ENCODE measurements at places on chromosomes 11 and 22.
A peak's percentile ranks its signal among the peaks of the same experiment; 100 is the strongest.

DNA sequence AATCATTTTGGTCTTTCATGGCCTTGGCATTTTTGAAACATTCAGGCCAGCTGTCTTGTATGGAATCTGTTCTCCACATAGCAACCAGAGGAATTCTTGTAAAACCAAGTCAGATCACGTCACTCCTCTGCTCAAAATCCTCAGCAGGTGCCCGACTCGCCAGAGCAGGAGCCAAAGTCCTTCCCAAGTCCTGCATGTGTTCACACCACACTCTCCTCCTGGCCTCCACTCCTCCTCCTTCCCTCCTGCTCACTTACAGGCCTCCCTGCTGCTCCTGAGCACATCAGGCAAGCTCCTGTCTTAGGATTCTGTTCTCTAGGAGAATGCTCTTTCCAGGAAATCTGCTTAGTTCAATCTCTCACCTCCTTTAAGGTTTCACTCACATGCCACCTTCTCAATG, 6.9 kb upstream of the PSMC3 start:
- no peaks in the 10 kb centered on the region for H3K4me1 ChIP-seq
- no peaks in the 10 kb centered on the region for H3K36me3 ChIP-seq
- no peak overlapping the region for H3K27ac ChIP-seq
- no peaks in the 10 kb centered on the region for H3K27me3 ChIP-seq
- no peak for DNase-seq
- H3K4me3 ChIP-seq: no peak overlapping the region

DNA sequence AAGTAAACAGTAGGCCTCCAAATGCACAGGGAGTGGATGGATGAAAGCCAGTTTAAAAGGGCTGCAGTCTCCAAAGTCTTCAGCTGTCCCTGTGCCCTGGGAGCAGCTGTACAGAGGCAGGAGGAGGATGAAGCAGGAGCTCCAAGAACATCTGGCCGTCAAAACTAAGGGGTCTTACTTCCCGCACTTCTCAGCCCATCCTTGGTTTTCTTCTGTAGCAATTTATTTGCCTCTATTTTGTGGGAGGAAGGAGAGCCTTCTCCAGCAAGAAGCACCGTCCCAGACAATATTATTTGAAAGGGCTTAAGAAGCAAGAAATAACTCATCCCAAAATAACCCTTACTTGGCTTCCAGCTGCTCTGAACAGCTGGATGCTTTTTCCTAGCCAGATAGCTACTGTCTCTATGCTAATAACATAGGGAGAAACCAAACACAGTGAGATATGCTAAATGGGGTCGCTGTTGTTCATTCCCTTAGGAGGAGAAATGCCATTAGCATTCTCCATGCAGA, 133.2 kb downstream of the SPATA19 start:
- H3K4me1 ChIP-seq: peaks cover 30% of the 10 kb centered on the region
- DNase-seq: peak; percentile 40
- H3K27me3 ChIP-seq: peaks cover 5% of the 10 kb centered on the region
- H3K27ac ChIP-seq: no peak overlapping the region
- no peaks in the 10 kb centered on the region for H3K36me3 ChIP-seq
- 0 out of 2 replicates have a peak overlapping the region, but pooled peaks have one; percentile 2 for H3K4me3 ChIP-seq

DNA sequence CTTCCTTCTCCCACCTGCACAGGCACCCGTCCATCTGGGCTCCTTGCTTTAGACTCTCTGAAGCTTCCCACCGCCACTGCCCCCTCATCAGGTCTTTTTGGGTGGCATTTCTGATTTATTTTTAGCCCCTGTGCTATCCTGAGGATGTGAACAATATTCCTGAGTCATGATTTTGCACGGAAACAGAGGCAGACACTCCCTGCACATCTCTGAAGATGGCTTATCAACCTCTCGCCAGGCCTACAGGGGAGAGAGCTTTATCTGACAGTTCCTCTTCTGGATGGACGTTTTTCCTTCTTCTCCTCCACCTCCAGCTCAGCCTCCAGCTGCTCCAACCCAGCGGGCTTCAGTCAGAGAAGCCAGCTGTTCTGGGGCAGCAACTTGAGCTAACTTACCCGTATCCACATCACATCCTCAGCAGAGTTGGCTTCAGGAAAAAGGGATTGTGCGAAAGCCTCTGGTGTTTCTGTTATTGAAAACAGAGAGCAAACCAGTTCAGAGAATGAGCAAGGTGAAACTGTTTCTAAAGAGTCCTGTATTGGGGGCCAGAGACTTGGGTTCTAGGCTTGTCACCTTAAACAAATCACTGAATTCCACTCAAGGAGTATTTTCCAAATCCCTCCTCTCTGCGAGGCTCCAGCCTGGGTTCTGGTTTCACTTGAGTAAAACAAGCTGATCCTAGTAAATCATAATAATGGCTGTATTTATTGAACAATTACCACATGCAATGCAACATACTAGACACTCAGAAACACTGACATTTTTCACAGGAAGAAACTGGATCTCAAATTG, 33.1 kb upstream of the ETS1 start:
- H3K36me3 ChIP-seq: no peaks in the 10 kb centered on the region
- no peak overlapping the region for H3K4me3 ChIP-seq
- H3K27me3 ChIP-seq: no peaks in the 10 kb centered on the region
- no peak overlapping the region for H3K27ac ChIP-seq
- no peak for DNase-seq
- peaks cover 31% of the 10 kb centered on the region for H3K4me1 ChIP-seq

- no peaks in the 10 kb centered on the region for H3K36me3 ChIP-seq
- no peaks in the 10 kb centered on the region for H3K27me3 ChIP-seq
- H3K27ac ChIP-seq: no peak overlapping the region
- no peak overlapping the region for H3K4me3 ChIP-seq
Observed at GRCh38 chr22:19869497-19870152, 15.0 kb upstream of the GNB1L start.

DNA sequence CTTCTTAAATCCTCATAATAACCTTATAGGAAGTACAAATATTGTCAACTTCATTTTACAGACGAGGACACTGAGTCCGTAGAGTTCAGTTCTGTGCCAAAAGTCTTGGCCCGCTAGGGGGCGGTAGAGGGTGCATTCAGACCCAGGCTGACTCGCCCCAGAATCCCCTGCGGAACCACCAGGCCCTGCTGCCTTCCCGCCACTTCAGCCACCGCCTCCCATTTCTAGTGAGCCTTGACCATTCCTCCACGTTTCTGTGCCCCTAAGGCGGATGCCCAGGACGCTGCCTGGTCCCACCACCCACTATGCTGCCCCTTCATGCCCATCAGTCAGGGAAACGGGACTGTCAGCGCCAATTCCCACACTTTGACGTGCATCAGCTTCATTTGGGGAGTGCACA, 19.1 kb downstream of the SYT13 start:
- H3K4me1 ChIP-seq: no peaks in the 10 kb centered on the region
- H3K27me3 ChIP-seq: no peaks in the 10 kb centered on the region
- no peaks in the 10 kb centered on the region for H3K36me3 ChIP-seq
- DNase-seq: peak; percentile 87
- H3K27ac ChIP-seq: no peak overlapping the region

GRCh38 chr11:61969838-61970662, 2.6 kb upstream of the FTH1 start:
- H3K4me3 ChIP-seq: no peak overlapping the region
- no peak overlapping the region for H3K27ac ChIP-seq
- peaks cover 14% of the 10 kb centered on the region for H3K36me3 ChIP-seq
- no peak for DNase-seq

GRCh38 chr11:80838153-80838552, 1397.3 kb upstream of the TENM4 start:
- no peaks in the 10 kb centered on the region for H3K4me1 ChIP-seq
- no peak overlapping the region for H3K4me3 ChIP-seq
- H3K36me3 ChIP-seq: no peaks in the 10 kb centered on the region
- H3K27me3 ChIP-seq: no peaks in the 10 kb centered on the region
- DNase-seq: no peak

DNA sequence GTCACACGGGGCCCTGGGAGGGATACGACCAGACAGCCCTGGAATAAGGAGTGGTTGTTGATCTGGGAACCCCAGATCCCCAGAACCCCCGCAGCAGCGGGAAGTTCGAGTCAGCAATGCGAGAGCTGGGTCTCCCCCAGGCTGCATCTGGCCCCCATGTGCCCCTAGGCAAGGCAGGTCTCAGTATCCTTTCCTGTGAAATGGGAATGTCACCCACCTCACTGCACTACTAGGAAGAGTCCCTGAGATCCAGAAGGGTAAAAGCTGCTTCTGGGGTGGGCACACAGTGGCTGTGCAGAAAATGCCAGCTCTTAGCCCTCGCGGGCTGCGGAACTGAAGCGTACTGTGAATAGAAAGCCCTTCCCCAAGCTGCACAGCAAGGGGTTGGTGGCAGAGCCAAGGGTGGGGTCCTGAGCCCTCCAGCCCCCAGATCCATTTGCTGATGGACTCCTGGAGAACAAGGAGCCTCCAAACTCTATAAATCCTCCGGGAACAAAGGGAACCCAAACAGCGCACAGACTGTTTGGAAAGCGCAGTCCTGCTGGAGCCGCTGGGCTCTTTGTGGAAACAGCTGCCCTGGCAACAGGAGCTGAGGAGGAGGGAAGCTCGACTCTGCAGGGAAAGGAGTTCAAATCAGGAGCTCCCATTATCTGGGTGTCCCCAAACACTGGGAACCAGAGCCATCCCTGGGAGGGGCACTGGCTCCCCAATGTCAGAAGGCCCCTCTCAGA, 68.2 kb upstream of the SHISAL1 start:
- no peaks in the 10 kb centered on the region for H3K36me3 ChIP-seq
- no peaks in the 10 kb centered on the region for H3K27me3 ChIP-seq
- H3K4me3 ChIP-seq: no peak overlapping the region
- H3K4me1 ChIP-seq: no peaks in the 10 kb centered on the region

GRCh38 chr22:17097062-17097461, 12.3 kb downstream of the IL17RA start:
- H3K27ac ChIP-seq: no peak overlapping the region
- H3K4me3 ChIP-seq: no peak overlapping the region
- no peak for DNase-seq

DNA sequence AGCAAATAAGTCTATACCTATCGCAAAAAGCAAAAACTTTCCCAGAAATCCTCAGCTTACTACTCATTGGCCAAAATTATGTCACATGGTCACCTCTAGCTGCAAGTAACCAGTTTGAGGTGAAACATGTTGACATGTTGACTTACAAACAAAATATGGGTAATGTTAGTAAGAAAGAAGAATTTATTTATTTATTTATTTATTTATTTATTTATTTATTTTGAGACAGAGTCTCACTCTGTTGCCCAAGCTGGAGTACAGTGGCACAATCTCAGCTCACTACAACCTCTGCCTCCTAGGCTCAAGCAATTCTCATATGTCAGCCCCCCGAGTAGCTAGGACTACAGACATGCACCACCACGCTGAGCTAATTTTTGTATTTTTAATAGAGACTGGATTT, 5.4 kb upstream of the SLC35C1 start:
- no peaks in the 10 kb centered on the region for H3K4me1 ChIP-seq
- peaks cover 18% of the 10 kb centered on the region for H3K27me3 ChIP-seq
- no peak overlapping the region for H3K27ac ChIP-seq
- no peak overlapping the region for H3K4me3 ChIP-seq

All from GM23338 (cell line).